Sciatic nerve (tissue), 2 donors: ENCODE measurements at places on chromosomes 7 and 10. TPM values are rescaled to one million over a fixed set of nuclear protein-coding genes. Genes with fewer than 3 reads are reported as not detected.

Gene MCM10
- 0.45 TPM for total RNA-seq

Gene SSMEM1
- total RNA-seq = not detected

Gene CLRN3
- not detected for total RNA-seq

Gene CALY
- total RNA-seq = 0.98 TPM

Gene C10orf95
- total RNA-seq = not detected

Gene FAM25G
- total RNA-seq = not detected

Gene PON3
- total RNA-seq = 8.9 TPM

Gene PRSS2
- 6.0 TPM for total RNA-seq

Gene STOX1
- total RNA-seq = 0.27 TPM

Gene GATA3
- total RNA-seq = 2.6 TPM

Gene TMEM213
- total RNA-seq = not detected

Gene UCN3
- not detected for total RNA-seq

Gene WIPF3
- 5.3 TPM for total RNA-seq

Gene PTPRZ1
- 8.8 TPM for total RNA-seq

Gene SLC16A12
- total RNA-seq = 10.3 TPM

Gene ZNF503
- total RNA-seq = 30.2 TPM

Gene FKBP9
- total RNA-seq = 150 TPM
